Stimulated activated CD4-positive, alpha-beta T cell treated with anti-CD3 and anti-CD28 coated beads, Interleukin-1b, Interleukin-23, amount 100 ng/mL, for 1 hour (primary cell): ENCODE measurements at places on chromosomes 5 and 9.

DNA sequence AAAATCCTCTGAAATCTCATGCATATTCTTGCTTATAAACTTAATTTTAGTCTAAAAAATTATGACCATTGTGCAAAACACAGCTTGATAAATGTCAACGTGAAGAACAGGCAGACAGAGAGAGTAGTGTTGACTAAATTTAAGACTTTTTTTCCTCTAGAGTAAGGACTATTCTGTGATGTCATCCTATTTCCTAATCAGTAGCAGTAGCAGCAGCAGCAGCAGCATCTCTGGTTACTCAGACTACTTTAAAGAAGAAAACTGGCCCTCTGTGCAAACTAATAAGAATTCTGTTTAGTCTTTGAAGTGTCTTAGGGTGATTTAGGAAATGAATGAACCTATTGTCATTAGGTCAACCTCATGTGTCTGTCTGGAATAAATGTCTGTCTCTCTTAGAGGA, 403.0 kb downstream of the HINT1 start:
- DNase-seq, result no peak

- no peak for DNase-seq
Measured at GRCh38 chr5:2833556-2833955, 82.1 kb upstream of the IRX2 start.

DNA sequence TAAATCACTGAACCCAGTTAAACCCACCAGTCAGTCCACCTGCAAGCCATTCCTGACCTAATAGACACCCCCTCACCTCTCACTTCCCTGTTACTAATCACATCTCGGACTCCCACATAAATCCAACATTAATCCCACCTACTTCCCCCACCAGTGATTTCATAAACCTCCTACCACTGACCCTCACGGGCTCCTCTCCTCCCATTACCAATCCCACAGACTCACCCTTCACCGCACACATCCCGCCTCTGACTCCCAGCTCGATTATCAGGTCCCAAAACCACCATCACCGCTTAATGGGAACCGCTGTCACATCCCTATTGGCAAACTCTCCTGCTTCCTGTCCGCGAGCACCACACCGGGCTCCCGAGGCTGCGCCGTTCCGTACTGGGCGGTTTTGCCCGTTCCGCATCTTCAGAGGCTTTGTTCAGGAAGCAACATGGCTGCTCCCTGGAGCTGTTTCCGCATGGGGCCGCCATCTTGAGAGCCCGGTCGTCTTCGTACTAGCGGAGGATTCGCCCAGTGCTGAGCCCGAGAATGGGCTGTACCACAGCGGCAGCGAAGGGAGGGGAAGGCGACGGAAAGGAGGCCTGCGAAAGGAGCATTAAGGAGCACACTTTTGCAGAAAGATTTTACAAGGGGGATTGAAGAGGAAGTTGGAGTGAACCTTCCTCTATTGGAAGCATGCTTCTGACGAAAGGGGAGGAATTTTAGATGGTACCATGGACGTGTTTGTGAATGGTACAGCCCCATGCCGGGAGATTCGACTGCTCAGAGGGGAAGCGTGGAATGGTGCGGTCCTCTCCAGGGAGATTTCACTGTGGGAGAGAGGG, at the start of gene ZNF300:
TSS of gene ZNF300 (minus strand) at position 502 of the 833 bp plus-strand sequence. CDS start 1,825 bp downstream, outside the sequence.
- DNase-seq, result no peak

DNA sequence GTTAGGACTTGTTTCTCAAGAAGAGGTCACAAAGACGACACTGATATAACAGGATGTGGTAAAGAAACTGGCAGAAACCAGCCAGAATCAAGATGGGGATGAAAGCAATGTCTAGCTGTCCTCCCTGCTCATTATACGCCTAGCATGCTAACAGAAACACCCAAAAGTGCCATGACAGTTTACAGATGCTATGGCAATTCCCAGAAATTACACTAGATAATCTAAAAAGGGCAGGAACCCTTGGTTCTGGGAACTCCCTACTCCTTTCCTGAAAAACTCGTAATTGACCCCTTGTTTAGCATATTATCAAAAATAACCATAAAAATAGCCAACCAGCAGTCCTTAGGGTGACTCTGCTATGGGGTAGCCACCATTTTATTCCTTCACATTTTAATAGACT, 10.9 kb upstream of the MRPS30 start:
- no peak for DNase-seq

DNA sequence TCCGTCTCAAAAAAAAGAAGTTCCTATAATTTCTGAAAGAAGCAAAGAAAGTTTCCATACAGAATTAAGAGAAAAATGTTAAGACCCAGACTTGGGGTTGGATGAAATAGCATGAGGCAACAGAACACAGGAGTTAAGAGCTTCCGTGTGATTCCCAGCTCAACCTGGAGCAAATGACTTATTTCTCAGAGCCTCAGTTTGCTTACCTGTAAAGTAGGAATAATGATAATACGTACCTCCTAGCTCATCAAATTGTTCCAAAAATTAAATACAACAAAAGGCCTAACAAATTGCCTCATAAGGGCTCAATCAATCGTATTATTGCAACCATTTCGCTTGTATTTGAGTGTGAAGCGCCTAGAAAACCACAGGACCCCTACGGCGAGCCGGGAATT, 600 bp upstream of the GPR107 start:
- DNase-seq, result no peak

DNA sequence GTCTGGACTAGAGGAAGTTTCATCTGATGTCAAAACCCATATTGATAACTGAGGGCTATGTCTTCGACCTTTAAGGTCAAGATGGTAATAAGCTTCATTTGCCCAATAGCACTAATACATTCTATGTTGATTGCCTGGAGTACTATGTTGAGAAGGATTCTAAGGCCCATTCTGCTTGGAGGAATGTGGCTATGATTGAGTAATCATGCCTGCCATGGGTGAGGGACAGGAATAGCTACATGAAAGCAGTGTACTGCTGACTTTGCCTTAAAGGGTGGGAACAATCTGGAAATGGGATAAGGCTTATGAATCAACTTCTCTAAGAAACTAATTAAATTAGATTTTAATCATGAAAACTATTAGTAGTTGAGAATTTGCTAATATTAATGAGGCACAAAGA, 13.6 kb downstream of the NNT start:
- no peak for DNase-seq

DNA sequence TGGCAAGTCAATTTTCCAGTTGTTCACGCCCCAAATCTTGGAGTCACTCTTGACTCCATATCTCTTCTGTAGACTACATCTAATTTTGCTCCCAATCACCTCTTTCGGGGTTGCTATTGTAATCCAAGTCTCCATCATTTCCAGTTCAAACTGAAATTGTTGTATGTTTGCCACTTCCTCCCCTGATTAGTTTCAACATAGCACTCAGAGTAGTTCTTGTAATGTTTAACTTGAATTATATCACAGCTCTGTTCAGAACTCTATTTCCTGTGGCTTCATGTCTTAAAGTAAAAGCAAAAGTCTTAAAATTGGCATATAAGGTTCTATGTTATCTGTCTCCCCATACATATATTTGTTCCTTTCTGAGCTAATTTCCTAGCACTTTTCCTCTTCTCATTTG, 348.5 kb upstream of the RIOK2 start:
- DNase-seq, result no peak

- DNase-seq, result no peak
Measured at GRCh38 chr5:20615888-20616563, 628.0 kb upstream of the CDH18 start.
